ENCODE measurements at places on chromosomes 5 and 9.

DNA sequence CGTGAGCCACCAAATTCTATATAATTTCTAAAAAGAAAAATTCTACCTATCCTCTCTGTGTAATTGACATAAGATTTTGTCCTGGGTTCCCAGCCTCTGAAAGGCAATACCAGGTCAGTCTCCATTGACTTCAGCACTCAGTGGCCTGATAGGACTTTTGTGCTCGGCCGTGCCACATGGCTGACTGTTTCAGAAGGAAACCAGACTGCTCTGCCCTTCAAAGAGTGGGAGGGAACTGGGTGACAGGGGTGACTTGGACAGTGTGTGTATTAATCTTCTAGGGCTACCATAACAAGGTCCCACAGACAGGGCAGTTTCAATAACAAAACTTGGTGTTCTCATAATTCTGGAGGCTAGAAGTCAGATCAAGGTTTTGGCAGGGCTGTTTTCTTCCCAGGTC is 43.0 kb downstream of the ARHGAP26 start:
- no peak for DNase-seq

- no peak for DNase-seq
Measured at GRCh38 chr5:169827769-169828168, 152.5 kb downstream of the INSYN2B start.

DNA sequence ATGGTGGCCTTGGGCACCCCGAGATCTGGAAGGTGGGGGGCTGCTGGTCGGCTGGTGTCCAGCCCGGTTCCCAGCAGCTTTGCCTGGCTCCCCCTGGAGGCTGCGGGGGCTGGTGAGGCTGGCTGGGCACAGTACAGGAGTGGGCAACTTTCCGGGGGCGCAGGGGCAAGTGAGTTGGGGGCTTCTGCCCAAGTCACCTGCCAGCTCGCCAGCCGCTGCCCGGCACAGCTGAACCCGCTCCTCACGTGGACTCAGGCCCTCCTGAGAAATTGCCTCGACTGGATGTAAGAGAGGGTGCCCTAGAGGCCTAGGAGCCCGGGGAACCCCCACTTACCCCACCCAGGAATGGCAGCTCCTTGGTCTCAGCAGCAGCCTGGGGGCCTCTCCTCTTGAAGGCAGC is 15.4 kb downstream of the KCNT1 start:
- DNase-seq, result no peak

- no peak for DNase-seq
Measured at GRCh38 chr9:68515326-68516017, 25.2 kb downstream of the TMEM252 start.

DNA sequence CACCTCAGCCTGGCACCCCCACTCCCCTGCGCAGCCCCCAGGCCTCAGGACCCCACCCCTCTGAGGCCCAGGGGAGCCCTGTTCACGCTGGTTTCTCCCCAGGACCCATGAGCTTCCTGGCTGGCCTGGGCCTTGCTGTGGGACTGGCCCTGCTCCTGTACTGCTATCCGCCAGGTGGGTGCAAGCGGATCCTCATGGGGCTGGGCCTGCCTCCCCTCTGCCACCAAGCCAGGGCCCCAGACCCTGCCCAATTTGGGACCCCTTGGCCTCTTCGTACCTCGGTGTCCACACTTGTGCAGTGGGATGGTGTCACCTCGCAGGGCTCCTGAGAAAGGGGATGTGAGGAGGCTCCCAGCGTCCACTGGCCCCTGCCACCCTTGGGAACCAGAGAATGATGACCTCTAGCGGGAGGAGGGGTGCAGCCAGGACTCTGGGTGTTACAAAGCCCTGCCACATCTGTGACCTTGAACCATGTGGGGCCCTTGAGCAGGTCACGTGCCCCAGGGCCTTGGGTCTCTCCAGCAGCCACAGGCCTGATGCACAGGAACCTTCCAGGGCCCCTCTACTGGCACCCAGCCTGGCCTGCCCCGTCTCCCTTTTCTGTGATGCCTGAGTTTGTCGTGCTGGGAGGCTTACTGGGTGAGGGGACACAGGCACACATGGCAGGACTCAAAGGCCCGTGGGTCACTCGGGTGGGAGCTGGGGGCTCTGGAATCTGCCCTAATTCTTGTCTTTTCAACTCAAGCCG is 16.3 kb downstream of the CARD19 start:
- DNase-seq, result no peak

DNA sequence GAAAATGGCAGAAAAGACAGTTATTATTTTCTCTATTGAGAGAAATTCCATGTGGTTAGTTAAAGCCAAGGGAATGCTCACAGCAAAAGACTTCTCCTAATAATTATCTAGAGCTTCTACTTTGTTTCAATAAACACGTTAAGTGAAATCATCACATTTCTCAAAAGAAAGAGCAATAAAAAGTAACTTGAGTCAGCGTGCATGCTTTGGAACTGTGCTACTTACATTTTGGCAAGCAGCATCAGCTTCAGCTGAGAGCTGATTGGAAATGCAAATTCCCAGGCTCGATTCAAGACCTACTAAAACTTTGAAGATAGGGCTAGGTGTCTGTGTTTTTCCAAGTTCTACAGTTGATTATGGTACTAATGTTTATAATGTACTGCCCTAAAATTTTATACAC is 132.1 kb downstream of the CDH18 start:
- no peak for DNase-seq

GRCh38 chr5:125038477-125038876 is 292.0 kb upstream of the ZNF608 start:
- DNase-seq, result no peak

- DNase-seq, result no peak
Measured at GRCh38 chr5:124514956-124515355, 231.5 kb downstream of the ZNF608 start.

GRCh38 chr5:169754737-169755136 is 117.7 kb downstream of the DOCK2 start:
- DNase-seq, result no peak

GRCh38 chr9:113178087-113178486 is 27.3 kb downstream of the SLC31A2 start:
- DNase-seq, result no peak

DNA sequence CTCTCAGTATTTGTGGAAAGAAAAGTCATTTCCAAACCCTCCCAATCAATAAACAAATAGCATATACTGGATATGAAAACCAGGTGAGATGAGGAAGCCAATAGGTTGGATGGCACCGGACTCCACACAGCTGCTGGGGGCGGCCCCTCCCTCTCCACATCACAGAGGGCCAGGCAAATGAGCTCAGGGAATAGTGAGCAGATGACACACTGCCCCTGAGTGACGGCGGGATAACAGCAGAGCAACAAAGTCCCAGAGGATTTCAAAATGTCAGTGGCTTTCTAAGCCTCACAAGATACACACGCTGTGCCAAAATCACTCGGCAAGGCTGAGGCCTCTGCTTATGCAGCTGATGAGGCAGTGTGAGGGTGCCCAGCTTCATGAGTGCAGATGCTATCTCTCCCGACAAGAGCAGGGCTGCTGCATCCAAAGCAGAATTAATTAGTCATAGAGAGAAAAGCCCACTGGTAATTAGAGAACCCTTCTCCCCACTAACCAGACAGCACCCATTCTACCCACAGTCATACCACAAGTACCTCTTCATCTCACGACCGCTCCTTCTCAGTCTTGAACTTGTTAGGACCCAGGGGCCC is 235.0 kb upstream of the NFIL3 start:
- no peak for DNase-seq

DNA sequence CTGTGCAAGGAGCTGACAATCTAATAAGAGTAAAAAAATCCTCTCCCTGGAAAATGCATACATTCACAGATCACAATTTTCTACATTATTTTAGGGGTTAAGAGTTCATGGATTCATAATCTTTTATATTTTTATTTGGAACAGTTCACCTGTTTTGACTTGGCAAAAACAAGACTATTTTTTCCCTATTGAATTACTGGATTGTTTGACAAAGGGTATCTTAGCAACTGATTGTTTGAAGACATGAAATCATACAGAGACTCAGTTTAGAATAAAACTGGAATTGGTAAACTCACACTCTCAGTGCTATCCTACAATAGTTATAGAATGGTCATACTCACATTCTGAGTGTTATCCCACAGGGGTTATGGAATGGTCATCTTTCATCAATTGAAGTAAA is 358.2 kb upstream of the PTGER4 start:
- DNase-seq, result no peak

DNA sequence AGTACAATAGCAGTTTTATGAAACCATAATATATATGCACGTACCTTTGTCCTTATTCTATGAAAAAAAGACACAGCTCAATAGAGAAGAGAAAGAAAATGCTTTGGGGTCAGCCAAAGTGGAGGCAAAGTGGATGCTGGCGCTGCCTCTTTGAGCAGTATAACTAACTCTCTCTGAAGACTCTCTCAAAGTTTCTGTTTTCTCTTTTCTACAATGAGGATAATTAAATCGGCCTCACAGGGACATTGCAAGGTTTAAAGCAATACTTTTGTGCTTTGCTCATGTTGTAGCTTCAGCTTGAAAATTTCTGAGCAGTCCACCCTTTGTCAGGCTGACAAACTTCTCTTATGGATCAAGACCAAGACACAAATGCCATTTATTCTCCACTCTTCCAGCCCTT is 455.1 kb upstream of the MPDZ start:
- DNase-seq, result no peak

DNA sequence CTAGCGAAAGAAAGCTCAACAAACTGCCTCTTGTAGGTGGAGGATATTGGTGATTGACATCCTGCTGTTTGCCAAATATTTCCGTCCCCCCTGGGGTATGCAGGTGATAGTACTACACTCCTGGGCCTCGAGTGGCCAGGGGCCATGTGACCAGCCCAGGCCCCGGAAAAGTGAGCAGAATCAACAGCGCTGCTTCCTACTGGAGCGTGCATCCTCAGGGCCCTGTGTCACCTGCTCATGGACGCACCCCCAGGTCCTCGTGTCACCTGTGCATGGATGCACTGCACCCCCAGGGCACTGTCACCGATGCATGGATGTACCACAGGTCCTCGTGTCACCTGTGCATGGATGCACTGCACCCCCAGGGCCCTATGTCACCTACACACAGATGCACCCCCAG is 43.8 kb downstream of the ADAMTS16 start:
- no peak for DNase-seq

- DNase-seq, result no peak
Measured at GRCh38 chr5:145806923-145807322, 28.2 kb downstream of the PRELID2 start.

GRCh38 chr9:111605041-111605559 is 5.7 kb upstream of the PTGR1 start:
- DNase-seq, result no peak

DNA sequence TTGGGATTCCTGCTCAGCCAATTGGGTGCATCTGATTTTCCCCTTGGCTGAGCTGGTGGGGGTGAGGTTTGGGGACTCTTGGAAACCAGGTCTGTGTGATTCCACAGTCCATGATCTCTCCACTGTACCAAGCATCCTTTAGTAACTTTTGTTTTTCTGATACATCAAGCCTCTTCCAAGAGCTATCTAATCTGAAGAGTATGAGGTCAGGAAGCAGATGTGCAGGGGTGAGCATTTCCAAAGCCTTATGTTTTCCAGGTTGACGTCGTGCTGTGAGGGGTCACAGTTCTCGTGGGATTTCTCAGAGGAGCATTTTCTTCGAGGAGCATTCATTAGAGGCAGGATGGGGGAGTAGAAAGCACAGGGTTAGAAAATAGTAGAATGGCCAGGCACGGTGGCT is 95.3 kb downstream of the KLF4 start:
- DNase-seq, result no peak

DNA sequence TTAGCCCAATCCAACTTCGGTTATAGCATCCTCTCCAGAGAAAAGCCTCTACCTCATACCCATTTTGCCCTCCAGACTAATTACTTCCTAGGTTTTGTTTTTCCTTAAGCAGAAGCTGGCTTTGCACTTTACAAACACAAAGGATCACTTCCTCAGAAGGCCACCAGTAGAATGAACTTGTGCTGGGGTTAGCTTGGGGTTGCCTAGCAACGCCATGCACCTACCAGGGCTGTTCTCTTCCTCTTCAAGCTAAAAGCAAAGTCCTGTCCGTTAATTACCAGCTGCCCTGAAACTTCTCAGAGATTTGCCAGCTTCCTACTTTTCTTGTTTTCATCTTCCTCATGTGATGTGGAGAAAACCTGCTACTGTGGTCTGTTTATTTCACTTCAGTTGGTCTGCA is 132.0 kb upstream of the WWC1 start:
- DNase-seq, result no peak

- DNase-seq, result no peak
Measured at GRCh38 chr5:5195128-5195918, 55.2 kb downstream of the ADAMTS16 start.

GRCh38 chr5:89097103-89097502 is 214.1 kb upstream of the MEF2C start:
- no peak for DNase-seq

DNA sequence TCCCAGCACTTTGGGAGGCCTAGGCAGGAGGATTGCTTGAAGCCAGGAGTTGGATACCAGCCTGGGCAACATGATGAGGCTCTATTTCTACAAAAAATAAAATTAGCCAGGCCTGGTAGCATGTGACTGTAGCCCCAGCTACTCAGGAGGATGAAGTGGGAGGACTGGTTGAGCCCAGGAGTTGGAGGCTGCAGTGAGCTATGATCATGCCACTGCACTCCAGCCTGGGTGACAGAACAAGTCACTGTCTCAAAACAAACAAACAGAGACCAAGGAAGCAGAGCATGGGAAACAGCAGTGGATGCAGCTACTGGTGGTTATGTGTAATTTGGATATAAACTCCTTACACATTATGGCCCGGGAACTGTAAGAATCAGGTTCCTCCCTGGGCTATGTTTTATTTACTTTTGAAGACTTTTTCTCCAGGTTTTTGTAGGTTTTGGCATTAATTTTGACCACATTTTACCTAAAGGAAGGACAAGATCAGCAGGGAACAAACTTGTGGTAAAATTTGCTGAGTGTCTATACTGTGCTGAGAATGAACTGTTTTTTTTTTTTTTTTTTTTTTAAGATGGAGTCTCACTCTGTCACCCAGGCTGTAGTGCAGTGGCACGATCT is 8.3 kb downstream of the KIF2A start:
- DNase-seq, result no peak

DNA sequence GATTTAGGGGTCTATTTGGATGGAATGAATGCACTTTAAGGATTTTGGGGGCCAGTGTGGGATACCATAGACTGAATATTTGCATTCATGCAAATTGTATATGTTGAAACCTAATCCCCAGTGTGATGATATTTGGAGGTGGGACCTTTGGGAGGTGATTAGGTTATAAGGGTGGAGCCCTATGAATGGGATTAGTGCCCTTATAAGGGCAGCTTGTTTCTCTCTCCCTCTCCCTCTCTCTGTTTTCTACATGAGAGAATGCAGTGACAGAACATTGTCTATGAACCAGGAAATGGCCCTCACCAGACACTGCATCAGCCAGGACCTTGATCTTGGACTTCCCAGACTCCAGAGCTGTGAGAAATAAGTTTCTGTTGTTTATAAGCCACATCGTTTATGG is 166.1 kb downstream of the MED10 start:
- DNase-seq, result no peak

DNA sequence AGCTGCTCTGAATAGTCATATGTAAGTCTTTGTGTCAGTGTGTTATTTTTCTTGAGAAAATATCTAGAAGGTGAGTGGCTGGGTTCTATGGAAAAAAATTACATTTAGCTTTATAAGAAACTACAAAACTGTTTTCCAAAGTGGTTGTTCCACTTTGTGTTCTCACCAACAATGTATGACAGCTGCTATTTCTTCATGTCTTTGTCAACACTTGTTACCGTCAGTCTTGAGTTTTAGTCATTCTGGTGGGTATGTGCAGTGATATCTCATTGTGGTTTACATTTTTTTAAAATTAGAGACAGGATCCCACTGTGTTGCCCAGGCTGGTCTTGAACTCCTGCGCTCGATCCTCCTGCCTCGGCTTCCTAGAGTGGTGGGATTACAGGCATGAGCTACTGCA is 246.4 kb downstream of the PJA2 start:
- DNase-seq, result no peak

GRCh38 chr5:74766418-74766848 is 484 bp downstream of the GFM2 start:
- DNase-seq, result peak; percentile 66

- no peak for DNase-seq
Measured at GRCh38 chr9:8374471-8374870, 574.9 kb upstream of the DMAC1 start.

Data from brain (organoid and tissue), 16 donors.